ELR (cell line): ENCODE measurements at places on chromosomes 3 and 15.
A peak's percentile ranks its signal among the peaks of the same experiment; 100 is the strongest.

DNA sequence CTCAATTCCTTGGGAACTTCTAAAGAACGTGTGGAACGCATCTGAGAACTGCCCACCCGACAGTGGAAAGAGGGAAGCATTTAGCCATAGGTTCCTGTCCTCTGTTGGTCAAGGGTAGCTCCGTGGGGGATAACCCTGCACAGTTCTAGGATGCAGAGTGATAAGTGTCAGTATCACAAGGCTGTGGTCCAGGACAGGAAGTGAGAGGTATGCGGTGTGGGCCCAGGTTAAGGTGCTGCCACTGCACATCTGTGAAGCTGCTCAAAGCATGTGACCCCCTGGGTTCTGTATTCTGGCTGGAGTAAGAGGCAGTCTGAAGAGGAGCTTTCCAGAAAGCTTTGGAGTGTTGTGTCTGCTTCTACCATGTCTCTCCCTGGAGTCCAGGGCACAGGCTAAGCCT, 51.7 kb upstream of the HES1 start:
- no peak for DNase-seq

GRCh38 chr3:44890852-44891251, 16.4 kb downstream of the TGM4 start:
- DNase-seq: no peak

DNA sequence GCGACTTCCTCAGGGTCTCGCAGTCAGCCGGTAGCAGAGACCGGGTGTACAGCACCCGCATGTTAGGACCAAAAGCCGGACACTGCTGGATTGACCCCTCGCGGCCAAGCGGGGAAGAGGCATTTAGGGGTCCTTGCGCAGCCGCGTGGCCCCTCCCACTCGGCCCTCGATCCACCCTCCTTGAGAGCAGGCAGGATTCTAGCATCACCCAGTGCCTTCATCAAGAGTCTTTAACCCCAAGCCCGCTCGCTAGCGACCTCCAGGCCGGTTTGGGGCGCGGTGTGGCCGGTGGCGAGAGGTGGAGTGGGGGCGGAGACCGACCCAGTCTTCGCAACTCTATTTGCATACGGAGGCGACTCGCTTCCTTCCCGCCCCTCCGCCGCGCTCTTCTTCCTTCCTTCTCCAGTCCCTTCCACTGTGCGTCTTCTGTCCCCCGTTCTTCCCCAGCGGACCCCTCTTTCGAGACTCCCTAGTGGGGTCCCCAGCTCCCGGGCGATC, at the start of gene ST6GAL1:
TSS of gene ST6GAL1 (plus strand) at position 384 of the 498 bp plus-strand sequence. CDS start 112,178 bp downstream, outside the sequence.
- DNase-seq: peak; percentile 76

GRCh38 chr15:65424683-65425082, 1.9 kb upstream of the IGDCC4 start:
- no peak for DNase-seq

DNA sequence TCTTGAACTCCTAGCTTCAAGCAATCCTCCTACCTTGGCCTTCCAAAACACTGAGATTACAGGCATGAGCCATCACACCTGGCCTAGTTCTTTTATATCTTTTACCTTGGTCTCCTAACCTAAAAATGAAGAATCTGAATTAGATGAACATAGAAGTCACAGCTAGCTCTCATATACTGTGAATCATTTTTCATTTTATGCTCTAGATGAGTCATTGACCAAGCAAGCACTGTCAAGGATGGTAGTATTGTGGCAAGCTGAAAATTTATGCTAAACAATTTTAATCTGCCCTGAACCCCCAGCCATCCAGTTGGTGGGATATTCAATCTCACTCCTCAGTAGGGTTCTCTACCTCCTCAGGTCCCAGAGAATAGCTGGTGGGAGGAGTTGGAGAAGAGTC, 48.3 kb upstream of the DNAJC13 start:
- peak; percentile 15 for DNase-seq

DNA sequence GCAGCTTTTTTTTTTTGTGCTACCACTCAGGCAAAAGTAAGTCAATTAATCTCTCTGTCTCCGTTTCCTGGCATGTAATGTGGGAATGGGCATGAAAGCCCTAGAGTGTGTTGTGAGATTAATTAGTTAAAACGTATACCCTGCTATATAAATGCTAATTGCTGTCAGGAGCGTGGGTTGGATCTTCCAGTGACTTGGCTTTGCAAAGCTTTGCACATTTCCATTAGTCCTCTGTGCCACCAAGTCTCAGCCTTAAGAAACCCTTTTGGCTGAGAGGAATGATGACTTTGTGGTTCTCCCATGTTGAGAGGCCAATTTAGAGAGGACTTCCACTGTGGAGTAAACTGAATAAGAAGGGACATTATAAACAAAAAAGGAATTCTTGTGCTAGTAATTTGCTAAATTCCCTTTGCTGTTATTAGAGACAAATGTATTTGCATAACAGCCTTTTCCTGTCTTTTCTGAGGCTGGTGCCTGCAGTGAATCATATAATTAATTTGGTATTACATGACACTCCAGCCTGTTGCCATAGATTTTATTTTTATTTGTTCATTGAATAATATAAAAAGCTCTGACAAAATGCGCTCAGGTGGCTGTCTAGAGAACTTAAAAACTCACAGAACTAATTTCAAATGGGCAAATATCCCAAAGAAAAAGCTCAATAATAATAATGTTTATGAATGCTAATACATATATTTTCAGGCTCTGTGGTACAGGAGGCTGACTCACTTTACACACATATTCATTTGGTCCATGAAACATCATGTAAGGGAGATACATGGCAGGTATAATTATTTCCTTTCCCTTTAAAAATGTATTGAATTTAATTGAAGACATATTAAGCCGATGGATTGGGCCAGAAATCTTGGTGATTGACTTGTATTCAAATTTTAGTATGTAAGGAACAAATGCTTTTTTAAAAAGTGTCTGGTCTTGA, 82.7 kb downstream of the IL1RAP start:
- DNase-seq: no peak

DNA sequence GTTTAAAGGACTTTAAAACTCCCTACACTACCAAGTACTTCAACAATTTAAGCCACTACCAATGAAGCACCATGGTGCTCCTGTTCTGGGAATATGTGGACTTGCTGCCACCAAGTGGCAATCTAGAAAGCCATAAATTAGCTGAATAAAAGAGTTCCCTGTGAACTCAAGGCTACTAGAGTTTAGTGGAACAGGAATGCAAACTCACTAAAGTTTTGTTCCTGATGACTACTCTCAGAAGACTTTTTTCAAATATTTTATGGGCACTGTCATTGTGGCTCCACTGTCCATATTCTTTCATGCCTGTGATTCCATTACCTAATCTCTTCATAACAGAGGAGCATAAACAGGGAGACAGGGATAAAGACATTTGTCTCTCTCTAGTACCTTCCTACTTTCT, 63.9 kb downstream of the TMCC1 start:
- DNase-seq: peak; percentile 91

DNA sequence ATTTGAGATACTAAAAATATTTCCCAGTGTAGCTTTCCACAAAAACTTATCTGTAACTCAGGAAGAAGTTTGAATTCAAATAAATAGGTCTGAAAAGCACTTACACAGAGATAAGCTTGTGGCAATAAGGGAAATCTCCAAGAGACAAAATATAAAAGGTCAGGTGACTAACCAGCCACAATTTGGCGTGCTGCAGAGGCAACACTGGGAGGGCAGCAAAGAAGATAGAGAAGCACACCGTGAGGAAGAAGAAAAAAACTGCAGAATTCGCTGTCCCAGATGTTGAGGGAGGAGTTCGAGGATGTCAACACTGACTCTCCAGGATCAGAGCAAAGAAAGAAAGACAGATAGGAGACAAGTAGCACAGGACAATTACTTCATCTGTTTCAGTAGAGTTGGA, 204.4 kb downstream of the FMN1 start:
- DNase-seq: no peak

- DNase-seq: peak; percentile 70
These were observed 327.0 kb upstream of the RORA start for GRCh38 chr15:61556037-61556648.

DNA sequence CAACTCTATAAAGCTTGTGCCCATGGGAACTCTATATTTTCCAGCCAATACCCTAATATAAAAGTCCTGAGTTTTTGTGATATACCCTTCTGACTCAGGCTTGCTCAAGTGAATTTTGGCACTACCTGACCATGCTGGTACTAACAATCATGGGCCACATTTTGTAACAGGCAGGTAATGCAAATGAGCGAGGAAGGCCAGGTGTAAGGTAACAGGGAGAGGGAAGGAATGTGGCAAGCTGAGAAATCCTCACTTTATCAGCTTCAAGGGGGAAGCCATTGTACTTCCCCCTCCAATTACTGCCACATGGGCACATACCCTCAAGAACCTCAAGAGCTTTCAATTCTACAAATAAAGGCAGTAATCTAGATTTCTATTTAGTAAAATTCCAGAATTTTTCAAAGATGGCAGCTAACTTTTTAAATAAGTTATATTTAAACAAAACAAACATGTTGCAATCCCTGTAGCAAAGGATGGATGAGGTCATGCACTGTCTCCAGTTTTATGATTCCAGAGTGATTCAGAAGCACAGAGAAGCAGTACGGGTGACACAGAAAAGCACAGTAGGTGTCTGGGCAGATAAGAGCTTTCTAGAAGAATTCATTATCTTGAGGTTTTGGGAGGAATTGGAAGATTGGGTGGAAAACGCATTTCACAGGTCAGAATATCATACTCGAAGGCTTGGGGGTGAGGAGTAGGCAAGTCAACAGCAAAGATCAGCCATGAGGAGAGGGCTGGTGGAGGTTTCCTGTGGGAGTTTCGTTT, 87.6 kb downstream of the FOXP1 start:
- DNase-seq: peak; percentile 89

GRCh38 chr3:51559961-51560360, 21.4 kb downstream of the RAD54L2 start:
- DNase-seq: no peak

DNA sequence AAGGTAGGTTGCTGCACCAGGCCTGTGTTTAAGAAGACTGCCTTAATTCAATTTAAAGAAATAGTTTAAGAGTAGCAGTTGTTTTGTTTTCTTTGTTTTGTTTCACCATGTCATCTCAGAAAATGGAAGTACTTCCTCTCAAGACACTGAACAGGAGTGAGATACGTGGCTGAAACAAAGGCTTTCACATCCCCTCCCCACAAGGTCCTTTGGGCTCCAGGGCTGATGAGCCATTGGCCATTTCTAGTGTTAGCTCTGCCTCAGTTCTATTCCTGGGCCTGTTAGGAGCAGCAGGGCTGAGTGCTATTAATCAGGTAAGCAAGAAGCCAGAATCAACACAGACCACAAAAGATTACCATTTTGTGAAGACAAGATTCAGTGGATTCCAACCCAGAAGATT, 132.8 kb downstream of the KCNAB1 start:
- no peak for DNase-seq

- DNase-seq: no peak
These were observed 664 bp upstream of the PIK3CA start for GRCh38 chr3:179147514-179147872.

DNA sequence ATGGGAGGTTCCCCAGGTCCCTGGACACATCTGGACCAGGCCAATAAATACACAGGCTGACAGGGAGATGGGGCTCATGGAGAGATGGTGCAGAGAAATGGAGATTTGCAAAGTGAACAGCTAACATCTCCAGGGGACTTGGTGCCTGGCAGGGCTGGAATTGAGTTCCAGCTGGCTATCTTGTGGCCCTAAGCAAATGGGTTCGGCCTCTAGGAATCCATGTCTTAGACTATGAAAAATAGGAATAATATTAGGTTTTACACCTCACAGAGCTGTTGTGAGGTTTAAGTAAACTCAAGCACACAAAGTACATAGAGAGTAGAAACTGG, 82.9 kb upstream of the SPATA12 start:
- DNase-seq: no peak

DNA sequence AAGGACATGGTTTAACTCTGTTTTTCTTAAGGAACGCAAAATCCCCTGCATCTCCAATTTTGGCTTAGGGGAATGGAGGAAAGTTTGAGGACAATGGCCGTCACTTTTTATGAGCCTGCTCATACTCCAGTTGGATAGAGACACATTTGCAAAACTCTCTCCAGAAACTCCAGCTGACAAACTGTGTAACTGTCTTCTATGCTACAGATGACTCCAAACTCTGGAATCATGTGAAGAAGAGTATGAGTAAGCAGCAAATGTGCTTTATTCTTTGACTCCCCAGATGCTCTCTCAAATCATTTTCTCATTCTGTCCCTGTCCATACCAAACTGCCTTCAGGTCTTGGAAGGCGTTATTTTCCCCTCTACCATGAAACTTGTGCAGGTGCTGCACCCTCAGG, 226.5 kb upstream of the GPR149 start:
- DNase-seq: no peak

DNA sequence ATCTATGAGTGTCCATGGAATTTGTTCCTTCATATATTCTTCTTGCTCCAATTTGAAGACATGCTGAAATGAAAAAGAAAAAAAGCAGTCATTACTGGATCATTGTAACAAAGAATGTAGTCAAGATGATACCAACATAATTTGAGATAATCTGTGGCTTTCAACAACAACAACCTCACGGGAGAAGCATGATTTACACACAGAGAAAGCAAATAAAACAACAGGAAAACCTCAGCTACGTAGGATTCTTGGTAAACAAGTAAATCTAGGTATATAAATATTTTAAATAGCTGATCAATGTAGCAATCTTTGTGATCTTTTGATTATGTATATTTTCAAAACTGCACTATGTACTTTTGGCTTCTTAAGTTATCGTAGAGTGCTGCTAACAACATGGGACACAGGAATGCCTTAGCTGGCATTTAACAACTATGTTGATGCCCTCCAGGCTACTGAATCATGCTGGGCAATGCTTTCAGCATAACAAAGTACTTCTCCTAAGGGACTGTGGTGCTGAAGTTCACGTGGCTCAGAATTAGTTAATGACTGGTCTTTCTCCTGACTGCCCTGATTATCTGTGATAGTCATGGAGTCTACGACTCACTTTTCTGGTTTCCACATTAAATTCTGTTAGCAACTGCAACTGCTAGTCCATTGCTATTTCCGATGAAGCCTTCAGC, 96.5 kb upstream of the MYO5C start:
- DNase-seq: peak; percentile 77

DNA sequence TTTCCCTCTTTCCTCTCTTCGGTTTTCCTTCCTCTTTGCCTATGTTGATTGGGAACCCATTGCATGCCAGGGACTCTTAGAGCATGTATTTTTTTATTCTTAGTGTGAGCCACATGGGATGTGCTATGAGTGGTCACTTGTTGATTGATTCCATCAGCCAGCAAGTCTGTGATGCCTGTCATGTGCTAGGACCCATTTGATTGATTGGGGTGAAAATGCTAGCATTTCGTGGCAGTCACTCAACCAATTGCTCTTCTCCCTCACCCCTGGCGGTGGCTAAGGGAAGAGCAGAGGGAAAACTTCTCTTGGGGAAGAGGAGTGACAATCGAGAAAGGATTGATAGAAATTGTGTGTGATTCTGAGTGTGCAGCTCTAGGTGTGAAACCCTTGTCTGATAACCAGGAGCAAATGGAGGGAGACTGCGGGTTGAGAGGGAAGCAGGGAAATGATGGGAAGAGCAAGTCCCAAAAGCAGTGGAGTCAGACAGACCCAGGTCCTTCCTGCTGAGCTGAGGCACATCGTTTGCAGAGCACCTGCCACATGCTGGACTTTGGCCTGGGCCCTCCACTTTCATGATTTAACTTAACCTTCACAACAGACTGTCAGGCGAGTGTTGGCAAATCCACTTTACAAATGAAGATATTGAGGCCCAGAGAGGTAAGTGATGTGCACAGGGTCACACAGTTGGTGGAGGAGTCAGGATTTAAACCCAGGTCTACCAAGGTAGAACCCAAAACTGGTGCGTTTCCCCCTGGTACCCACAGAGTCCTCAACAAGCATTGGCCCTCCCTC, 40.0 kb downstream of the SLC6A11 start:
- DNase-seq: peak; percentile 2

GRCh38 chr3:32542807-32543206, 27.9 kb downstream of the DYNC1LI1 start:
- DNase-seq: no peak
